Lower leg skin (tissue), 4 donors: ENCODE measurements at places on chromosomes 6 and 20. TPM values are rescaled to one million over a fixed set of nuclear protein-coding genes. Genes with fewer than 3 reads are reported as not detected.

DNA sequence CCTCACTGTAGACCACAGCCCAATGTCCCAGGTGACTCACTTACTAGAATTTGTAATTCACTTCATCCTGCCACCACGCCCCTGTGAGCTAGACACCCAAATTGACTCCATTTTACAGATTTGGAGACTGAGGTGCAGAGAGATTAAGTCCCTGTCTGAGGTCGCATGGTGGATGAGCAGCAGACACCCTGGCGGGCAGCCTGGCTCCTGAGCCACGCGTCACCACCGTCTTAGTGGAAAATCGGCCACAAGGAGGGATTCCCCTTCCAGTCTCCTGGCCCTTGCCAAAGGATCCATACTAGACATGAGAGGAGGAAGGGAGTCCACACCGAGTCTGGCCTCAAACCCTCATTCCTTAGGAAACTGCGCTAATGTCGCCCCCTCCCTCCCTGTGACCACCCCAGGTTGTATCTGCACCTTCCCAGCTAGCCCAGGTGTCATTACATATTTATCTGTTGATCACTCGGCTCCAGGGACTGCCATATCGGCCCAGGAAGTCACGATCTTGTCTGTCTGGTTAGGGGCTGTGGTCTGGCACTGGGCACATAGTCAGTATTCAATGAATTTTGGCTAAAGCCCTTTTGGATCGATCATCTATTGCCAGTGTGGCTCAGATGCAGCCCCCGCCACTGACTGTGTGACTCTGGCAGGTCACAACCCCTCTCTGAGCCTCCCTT, 25.7 kb upstream of the PTGIS start:
- no peak for DNase-seq

GRCh38 chr20:49186535-49187329, 1.4 kb downstream of the STAU1 start:
- peak; percentile 51 for DNase-seq

DNA sequence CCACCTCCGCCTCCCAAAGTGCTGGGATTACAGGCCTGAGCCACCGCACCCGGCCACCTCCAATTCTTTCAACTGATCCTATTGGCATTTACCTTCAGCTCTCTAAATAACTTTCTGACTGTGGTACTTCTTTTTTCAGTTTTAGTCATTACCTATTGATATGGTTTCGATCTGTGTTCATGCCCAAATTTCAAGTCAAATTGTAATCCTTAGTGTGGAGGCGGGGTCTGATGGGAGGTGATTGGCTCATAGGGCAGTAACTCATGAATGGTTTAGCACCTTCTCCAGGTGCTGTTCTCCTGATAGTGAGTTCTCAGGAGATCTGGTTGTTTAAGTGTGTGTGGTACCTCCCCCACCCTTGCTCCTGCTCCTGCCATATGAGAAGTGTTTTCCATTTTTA, 140.9 kb downstream of the LPA start:
- DNase-seq: no peak

DBNDD2 gene
- total RNA-seq: 53.2 TPM

BCKDHB gene
- total RNA-seq: 11.6 TPM
